ENCODE measurements at places on chromosomes 16 and 17.

DNA sequence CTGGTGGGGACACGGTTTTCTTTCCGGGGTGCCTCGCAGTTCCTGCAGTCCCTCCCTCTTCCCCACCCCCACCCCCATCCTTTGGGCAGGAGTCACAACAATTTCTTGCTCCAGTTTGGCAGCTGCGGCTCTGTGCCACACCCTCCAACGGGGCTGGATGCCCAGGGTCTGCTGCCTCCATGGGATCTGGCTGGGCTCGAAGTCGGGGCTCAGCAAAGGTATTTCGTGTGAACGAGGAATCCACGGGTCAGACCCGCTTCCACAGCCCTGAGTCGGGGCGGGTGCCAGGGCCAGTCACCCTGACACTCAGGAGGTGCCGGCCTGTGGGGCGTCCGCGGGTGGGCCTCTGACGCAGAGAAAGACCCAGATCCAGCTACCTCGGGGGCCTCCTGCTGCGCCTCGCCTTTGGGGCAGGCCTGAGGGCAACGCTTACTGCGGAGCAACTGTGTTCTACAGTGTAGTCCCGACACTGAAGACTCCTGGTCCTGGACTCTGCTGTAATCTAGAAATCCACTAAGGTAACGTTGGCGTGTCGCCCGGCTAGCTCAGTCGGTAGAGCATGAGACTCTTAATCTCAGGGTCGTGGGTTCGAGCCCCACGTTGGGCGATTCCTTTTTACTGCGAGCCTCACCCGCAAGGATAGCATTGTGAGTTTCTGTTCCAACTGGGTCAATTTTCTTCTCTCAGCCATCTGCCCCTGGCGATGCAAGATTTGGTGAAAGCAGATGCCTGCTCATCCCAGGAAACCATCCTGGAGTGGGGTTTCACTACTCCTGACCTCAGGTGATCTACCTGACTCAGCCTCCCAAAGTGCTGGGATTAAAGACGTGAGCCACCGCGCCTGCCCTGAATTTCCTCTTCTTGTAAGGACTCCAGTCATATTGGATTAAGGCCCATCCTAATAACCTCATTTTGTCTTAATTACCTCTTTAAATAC, 12.6 kb upstream of the OR1F1 start:
- DNase-seq, result no peak

DNA sequence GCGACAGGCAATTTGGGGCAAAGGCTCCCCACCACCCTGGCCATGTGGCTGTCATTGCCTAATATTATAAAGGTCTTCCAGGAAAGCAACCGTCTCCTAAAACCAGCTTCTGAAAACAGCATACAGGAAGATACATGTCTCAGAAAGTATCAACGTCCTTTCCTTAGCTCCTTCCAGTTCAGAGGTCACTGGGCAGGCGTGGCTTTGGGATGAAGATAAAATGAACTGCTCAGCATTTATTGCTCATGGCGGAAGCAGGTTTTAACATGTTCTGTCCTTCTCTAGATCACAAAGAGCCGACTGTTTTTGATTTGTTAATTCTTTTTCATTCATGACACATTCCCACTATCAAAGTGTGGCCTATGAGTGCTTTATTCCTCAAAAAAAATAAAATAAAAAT, 8.0 kb downstream of the CFAP20 start:
- no peak for DNase-seq

GRCh38 chr17:73969956-73970355, 233.5 kb upstream of the RPL38 start:
- no peak for DNase-seq

DNA sequence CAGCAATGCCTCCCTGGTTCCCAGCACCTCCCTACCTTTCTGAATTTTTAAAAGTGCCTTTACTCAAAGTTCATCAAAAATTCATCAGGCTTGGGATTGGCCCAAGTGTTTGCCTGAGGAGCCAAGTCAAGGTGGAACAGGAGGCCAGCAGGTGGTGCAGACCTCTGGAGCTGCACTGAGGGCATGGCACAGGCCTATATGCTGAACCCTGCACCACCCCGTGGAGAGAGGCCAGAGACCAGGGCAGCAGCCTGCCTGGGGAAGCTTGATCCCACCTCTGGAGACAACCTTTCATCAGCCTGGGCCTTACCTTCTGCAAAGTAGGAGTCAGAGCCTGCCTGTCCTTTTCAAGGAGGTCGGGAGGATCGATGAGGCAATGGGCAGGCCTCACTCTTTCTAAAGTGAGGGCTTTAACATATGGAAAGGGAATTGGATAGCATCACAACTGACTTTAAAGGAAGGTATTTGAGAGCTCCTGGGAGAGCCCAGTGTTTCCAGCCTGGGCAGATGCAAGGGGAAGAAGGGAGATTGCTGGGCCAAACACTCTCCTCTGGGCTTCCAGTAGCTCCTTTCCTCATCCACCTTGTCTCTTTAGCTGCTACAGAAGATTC, 31.8 kb upstream of the TMEM132E start:
- DNase-seq, result no peak

- no peak for DNase-seq
These were observed 92.2 kb downstream of the SOCS1 start for GRCh38 chr16:11163761-11164261.

- DNase-seq, result peak; percentile 72
These were observed 3.9 kb downstream of the ITGA2B start for GRCh38 chr17:44385287-44386181.

DNA sequence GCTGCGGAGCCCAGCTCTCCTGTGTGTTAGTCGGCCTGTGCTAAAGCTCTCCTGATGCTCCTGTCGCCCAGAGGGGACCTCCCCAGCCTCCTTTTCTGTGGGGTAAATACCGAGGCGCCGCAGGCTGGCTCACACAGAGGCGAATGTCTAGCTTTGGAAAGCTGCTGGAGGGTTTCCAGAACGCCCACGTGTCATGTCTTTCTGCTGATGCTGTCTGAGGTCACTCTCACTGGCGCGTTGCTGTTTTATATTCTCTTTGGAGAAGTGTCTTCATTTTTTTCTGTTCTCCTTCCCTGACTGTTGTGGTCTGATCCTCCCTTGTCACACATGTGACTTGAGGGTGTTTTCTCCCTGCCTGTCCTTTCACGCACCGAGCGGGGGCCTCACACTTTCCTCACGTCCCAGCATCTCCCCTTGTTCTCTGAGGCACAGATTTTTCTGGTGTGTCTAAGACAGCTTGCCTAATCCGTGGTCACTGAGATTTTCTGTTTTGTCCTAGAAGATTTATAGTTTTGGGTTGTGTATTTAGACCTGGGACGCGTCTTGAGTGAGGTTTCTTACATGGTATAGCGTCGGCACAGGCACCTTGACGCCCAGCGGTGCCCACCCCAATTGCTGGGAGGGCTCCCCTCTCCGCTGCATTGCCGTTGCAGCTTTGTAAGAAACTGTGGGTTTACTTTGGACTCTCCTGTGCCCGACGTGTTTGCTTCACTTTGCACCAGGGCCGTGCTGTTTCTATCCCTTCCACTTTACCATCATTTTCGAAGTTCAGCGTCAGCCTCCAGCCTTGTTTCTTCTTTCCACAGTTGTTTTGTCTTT, 92.1 kb upstream of the ZNF750 start:
- no peak for DNase-seq

DNA sequence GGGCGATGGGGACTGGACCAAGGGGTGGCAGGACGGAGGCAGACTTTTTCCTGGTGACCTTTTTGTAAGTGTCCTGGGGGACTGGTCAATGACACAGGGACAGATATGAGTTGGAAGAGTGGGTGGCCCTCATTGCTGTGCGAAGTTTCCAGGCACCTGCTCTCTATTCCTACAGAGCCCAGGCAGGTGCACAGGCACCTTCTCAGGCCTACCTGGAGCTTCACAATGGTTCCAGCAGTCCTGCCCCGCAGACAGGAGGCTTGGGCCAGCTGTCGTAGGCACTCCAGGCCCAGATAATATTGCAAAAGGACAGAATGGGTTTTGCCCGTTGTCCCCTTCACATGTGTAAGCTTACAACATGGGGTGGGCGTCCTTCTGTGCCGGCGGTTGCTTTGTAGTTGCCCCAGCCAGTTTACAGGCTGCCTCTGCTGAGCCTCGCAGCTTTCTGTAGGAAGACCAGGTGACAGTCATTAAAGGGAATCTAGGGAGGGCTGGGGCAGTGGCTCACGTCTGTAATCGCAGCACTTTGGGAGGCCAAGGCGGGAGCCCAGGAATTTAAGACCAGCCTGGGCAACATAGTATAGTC, 84.3 kb downstream of the ARHGAP23 start:
- DNase-seq, result no peak

GRCh38 chr17:7191571-7192270, 12.6 kb upstream of the ASGR1 start:
- DNase-seq, result peak; percentile 66

- no peak for DNase-seq
These were observed 3.9 kb downstream of the IFT140 start for GRCh38 chr16:1607971-1608370.

DNA sequence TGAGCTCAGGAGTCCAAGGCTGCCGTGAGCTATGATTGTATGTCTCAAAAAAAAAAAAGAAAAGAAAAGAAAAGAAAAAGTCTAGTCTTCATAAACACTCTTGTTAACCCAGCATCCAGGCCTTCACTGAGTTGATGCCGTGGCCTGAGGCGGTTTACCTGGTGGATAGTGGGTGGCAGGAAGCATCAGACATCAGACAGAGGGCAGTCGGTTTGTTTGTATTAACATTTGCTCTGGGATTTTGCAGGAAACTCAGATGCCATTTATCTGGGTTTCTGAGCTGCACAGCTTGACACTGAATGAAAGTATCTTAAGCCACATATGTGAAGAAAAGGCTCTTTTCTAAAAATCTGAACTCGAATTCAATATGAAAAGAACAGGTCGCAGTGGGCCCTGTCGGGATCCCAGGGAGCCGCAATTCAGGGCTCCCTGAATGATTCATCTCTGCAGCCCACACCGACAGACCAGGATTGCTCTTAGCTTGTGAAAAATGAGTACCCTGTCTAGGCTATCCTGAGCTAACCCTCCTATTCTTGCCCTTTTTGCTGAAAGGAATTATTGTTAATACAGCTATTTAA, 1.1 kb upstream of the DBNDD1 start:
- no peak for DNase-seq

GRCh38 chr17:65190467-65191097, 53.4 kb downstream of the RGS9 start:
- DNase-seq, result no peak

GRCh38 chr17:17077861-17078732, 35.8 kb downstream of the MPRIP start:
- DNase-seq, result no peak

- DNase-seq, result no peak
These were observed 19.7 kb downstream of the ADGRG1 start for GRCh38 chr16:57648125-57648524.

GRCh38 chr17:16417896-16418684, 2.7 kb downstream of the TRPV2 start:
- DNase-seq, result no peak

DNA sequence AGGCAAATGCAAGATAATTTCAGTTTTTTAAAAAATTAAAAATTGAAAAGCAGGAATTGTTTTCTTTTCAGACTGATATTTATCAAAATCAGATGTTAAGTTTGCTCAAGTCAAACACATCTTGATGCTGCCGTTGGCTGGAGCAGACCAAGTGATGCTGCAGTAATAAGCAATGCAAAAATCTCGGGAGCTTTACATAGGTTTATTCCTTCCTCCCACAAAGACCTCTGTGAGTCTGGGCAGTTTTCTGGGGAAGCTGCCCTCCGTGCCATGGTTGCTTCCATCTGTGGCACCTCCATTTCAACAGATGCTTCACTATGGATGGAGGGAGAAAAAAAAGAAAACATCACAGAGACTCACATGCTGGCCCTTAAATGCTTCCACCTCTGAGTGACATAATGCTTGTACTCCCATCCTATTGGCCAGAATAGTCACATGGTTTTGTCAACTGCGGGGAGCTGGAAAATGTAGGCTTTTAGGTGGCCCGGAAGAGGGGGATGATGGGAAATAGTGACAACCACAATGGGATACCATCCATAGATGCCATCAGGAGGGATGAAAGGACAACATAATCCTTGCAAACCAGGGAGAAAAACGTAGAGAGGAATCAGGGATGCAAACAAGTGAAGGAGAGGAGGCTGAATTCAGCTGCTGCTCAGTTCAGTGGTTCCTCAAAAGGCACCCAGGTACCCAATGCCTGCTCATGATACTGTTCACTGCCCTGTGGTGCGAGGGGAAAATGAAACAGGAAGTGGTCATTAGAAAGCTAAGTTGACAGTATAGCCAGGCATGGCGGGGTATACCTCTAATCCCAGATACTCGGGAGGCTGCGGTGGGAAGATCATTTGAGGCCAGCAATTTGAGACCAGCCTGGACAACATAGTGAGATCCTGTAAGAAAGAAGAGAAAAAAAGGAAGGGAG, 13.5 kb upstream of the ERCC4 start:
- no peak for DNase-seq

GRCh38 chr16:30664616-30665109, 6.4 kb downstream of the FBRS start:
- no peak for DNase-seq

- DNase-seq, result no peak
These were observed 10.8 kb upstream of the GP1BA start for GRCh38 chr17:4921320-4921719.

GRCh38 chr16:79909571-79909970, 309.0 kb upstream of the MAF start:
- no peak for DNase-seq

Data from DND-41 (cell line).